ENCODE measurements at places on chromosomes 16 and 17.
A peak's percentile ranks its signal among the peaks of the same experiment; 100 is the strongest.

- DNase-seq, result no peak
Measured at GRCh38 chr16:75281826-75282225, 30.4 kb upstream of the BCAR1 start.

DNA sequence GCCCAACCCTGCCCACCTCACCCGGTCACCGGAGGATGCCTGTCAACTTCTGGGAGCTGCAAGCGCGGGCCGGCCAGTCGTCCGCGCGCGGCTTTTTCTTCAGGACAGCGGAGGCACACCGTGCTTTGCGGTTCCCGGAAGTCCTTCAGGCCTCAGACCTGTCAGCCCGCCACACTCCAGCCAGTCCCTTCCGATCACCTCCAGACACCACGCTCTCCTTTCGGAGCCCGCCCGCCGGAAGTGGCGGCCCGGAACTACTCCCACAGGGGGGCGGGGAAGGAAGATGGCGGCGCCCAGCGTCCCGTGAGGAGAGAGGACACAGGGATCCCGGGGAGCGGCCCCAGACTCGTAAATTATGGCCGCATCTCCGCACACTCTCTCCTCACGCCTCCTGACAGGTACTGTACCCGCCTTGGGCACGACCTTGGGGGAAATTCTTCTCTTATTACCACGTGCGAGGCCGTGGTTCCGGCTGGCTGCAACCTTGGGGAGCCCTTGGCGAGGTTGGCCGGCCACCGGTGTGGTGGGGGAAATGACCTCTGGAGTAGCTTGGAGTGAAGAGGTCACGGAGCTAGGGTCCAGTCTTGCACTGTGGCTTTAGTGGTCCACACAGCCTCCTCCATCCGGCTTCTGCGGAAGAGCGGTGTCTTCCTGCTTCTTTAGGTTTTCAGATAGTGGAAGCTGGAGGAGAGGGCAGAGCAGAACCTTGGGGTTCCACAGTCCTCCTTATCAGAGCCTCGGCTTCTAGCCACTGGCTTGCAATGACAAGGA lies at the start of gene COX10:
COX10 (plus strand) TSS at position 254 of the 771 bp plus-strand sequence; CDS start at position 356, 102 bp downstream.
- DNase-seq, result peak; percentile 86

- DNase-seq, result no peak
Measured at GRCh38 chr16:82522026-82522425, 104.7 kb upstream of the CDH13 start.

- peak; percentile 84 for DNase-seq
Measured at GRCh38 chr17:27473748-27474609, 17.7 kb downstream of the KSR1 start.

- no peak for DNase-seq
Measured at GRCh38 chr17:44757045-44757917, 1.5 kb upstream of the ADAM11 start.

- no peak for DNase-seq
Measured at GRCh38 chr17:50170662-50171370, 5.0 kb downstream of the SGCA start.
